ENCODE measurements at places on chromosomes 13 and 19.
A peak's percentile ranks its signal among the peaks of the same experiment; 100 is the strongest.

GRCh38 chr19:14328406-14328805 is 52.8 kb upstream of the ADGRE5 start:
- DNase-seq = no peak

DNA sequence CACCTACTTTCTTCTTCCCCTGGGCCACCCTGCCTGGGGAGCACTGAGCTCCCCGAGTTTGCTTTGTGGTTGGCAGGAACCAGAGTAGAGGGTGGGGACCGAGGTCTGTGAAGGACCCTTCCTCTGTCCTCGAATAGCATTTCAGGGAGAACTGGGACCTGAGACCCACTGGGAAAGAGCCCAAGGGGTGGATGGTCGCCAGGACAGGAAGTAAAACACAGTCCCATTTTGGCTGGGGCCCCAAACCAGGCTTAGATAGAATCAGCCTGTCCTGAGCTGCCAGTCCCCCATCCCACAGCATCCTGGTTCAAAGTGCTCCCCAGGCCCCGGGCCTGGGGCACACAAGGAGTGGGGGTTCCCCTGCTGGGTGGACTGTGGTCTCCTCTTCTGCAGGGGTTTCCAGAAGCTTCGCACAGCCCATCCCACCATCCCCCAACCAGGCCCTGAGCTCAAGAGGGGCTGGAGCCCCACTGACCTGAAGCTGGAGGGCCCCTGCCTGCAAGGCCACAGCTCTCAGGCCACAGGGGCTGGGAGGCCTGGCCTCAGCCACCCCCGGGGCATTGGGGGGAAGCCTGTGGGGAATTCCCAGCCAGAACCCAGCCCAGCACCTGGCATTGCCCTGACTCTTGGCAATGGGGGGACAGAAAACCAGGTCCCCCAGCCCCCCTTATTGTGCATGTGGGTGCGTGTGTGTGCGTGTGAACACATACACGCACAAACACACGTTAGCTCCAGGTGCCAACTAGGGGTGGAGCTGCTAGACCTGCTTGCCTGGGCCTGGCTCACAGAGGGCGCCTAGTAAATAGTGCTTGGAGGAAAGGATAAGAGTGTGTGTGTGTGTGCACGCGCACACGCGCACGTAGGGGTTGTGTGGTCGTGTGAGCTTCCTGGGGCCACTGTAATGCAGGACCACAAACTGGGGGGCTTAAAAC is 995 bp upstream of the MKNK2 start:
- DNase-seq = no peak

DNA sequence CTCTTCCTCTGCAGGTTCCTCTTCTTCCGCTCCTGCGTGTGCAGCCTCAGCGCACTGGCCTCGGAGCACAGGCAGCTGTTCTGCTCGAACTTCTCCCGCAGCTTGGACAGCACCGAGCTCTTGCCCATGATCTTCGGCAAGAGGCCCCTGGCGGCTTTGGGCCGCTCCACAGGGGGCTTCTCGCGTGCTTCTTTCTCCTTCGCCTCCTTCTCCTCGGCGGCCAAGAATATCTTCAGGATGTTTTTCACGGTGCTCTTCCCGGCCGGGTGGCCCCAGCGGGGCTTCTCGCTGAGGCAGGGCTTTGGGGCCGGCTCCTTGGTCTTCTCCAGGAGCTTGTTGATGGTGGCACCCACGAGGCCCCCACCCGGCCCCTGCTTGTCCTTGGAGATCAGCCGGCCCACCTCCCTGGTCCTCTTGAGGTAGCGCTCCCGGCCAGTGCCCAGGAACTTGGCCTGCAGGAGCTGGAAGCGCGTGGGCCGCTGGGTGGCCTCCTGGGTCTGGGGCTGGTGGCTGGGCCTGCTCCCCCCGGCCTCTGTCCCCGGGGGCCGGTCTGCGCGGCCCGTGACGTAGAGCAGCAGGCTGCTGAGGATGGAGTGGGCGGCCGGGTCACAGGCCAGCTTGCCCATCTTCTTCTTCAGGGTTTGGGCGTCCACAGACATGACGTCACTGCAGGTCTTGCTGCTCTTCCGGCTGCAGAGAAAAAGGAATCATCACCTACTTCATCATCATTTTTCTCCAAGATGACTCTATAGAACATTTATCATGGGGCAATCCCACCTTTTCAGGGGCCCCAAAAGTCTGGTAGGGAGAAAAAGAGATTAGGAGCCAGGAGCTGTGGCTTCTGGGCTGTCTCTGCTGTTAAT is 43.8 kb upstream of the GRTP1 start:
- DNase-seq = no peak

DNA sequence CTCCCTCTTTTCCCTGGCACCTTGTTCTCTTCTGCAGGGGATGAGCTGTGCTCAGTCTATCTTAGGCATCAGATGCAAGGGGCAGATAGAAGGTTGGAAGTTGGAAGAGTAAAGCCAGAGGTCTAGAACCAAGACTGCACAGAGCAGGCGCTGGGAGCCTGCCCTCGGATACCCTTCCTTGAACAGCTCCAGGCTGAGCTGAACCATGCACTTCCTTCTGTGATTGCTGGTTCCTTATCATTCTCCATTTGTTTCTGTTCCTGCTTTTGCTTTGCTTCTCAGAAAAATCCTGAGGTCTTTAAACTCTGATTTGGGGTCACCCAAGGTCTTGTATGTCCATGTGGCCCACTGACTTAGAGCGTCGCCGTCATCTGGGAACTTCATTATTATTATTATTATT is 36.3 kb downstream of the ARHGEF18 start:
- no peak for DNase-seq

DNA sequence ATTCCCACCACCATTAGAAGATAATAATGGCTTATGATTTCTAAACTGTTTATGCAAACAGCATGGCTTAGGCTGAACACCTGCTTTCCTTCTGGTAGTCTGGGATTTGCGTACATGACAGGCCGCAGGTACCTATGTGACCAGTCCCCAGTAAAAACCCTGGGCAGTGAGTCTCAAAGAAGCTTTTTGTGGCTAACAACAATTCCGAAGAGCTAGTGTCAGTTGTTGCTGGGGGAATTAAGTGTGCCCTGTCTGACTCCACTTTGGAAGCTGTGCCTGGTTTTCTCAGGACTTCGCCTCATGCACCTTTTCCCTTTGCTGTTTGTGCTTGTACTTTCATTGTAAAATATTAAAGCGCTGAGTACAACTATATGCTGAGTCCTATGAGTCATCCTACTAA is 250.2 kb upstream of the MIR17HG start:
- DNase-seq = no peak

GRCh38 chr13:71144883-71145282 is 722.1 kb downstream of the DACH1 start:
- DNase-seq = no peak

DNA sequence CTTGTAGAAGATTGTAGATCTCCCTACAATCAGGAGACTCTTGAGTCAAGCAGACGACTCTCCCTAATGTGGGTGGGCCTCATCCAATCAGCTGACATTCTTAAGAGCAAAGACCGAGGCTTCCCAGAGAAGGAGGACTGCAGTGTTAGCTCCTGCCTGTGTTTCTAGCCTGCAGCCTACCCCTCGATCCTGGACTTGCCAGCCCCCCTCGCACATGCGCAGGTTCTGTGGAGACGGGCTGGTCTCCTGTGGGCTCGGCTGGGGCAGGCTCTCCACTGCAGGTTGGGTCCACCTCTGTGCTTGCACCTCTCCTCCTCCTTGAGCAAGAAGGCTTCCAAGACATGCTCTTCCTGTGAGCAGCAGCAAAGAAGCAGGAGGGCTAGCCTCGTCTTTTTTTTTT is 185.2 kb upstream of the SOX1 start:
- DNase-seq = no peak

GRCh38 chr13:60211548-60211947 is 47.8 kb upstream of the DIAPH3 start:
- no peak for DNase-seq

DNA sequence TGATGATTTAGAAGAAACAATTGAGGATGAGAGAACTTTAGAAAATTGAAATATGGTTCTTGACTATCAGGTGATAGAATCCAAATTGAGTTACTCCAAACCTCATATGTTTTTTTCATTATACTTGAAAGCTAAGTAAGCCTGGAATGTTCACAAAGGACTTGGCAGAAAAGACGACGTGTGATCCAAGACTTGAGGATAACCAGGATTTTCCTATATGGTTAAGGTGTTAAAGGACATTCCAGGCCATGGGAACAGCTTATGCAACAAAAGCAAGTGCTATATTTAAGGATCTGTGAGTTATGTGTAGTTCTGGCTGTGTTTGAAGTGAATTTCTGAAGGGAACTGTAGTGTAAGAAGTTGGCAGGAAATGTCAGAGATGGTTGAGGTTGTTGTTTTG is 52.5 kb downstream of the SLITRK1 start:
- DNase-seq = no peak

DNA sequence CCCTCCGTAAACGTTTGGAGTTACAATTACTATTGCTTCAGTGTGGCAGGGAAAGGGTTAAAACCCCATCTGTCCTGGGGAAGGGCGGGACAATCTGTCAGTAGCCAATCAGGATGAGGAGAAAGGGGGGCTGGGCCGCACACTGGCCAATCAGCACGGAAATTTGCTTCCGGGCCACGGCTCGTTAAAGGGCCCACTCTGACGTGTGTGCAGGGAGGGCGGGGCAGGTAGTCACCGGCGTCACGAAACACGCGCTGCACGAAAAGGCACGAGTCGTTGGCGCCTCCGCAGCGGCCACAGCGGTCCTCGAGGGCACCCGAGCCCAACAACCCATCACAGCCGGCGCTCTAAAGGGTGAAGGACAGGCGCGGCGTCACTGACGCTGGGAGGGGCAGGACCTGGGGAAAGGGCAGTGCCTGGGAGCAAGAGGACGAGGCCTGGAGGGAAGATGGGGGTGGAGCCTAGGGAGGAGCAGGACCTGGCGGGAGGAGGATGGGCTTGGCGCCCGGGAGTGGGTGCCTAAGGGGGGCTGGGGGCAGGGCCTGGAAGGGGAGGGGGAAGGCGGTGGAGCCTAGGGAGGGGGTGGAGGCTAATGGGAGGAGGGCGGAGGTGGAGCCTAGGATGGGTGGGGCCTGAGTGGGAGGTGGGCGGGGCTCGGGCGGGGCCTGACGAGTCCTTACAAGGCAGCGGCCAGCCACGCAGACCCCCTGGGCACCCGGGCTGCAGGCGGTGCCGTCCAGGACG is 4.9 kb downstream of the ADAMTSL5 start:
- peak; percentile 85 for DNase-seq

GRCh38 chr13:50130123-50130946 is 115.1 kb downstream of the KCNRG start:
- no peak for DNase-seq

- no peak for DNase-seq
Observed at GRCh38 chr13:80633251-80633650, 292.3 kb upstream of the SPRY2 start.

- no peak for DNase-seq
Observed at GRCh38 chr13:54445453-54445852, 1416.8 kb downstream of the OLFM4 start.

GRCh38 chr13:28058866-28059613 is 41.3 kb downstream of the FLT3 start:
- DNase-seq = peak; percentile 39

GRCh38 chr13:19074519-19074918 is 107.1 kb downstream of the TUBA3C start:
- DNase-seq = no peak

- no peak for DNase-seq
Observed at GRCh38 chr13:92804926-92805325, 421.7 kb upstream of the GPC6 start.

DNA sequence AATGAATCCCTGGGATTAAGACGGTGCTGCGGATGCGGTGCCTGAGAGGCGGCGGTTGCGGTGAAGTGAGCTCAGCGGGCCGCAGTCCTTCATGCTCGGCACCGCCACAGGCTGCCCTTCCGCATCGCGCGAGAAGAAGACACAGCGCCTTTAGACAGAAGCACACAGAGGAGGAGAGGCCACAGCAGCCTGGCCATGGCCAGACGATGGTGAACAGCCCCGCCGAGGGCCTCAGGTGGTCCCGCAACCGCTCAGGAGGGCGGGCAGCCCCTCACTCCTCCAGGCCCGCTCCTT is 459.2 kb downstream of the MYO16 start:
- no peak for DNase-seq

DNA sequence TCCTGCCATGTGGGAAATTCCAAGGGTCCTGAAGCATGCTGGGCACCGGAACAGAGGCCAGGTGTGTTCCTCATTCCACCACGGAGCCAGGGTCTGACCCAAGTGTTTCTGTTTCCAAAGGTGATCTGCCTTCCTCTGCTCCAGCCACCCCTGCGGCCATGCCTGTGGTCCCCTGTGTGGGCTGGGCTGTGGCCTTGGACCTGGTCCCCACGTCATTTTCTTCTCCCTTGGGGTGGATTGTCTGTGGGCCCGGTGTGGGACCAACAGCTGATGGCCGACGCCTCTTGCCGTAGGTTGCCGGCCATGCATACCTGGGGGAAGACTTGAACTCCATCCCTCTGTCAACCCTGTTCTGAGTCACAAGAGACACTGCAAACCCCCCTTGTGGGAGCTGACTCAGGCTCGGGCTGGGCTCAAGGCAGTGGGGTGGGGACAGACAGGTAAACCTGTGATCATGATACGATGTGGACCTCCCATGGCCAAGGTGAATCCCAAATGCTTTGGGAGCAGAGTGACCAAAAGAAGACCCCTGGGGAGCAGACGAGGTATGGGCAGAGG is 35.0 kb downstream of the ATP11A start:
- no peak for DNase-seq

- DNase-seq = no peak
Observed at GRCh38 chr13:67148161-67148571, 82.0 kb downstream of the PCDH9 start.

DNA sequence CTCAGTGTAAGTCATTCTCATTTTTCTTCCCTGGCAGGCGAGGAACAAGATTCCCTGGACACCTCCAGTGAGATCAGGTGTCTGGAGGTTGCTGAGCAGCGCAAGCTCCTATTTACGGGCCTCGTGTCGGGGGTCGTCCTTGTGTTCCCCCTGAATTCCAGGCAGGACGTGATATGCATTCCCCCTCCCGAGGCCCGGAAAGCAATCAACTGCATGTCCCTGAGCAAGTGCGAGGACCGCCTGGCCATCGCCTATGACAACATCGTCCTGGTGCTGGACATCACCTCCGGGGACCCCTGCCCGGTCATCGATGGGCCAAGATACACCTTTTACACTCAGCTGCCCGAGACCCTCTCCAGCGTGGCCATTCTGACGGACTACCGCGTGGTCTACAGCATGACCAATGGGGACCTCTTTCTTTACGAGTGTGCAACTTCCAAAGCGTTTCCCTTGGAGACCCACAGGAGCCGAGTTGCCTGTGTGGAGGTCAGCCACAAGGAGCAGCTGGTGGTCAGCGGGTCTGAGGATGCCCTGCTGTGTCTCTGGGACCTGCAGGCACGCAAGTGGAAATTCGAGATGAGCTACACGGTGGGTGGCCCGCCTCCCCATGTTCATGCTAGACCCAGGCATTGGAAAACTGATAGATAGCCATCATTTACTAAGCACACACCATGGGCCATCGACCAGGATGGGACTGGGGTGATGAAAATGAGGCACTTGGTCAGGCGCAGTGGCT is 21.5 kb upstream of the SIN3B start:
- no peak for DNase-seq

GRCh38 chr19:29086646-29087045 is 126.3 kb downstream of the UQCRFS1 start:
- no peak for DNase-seq

DNA sequence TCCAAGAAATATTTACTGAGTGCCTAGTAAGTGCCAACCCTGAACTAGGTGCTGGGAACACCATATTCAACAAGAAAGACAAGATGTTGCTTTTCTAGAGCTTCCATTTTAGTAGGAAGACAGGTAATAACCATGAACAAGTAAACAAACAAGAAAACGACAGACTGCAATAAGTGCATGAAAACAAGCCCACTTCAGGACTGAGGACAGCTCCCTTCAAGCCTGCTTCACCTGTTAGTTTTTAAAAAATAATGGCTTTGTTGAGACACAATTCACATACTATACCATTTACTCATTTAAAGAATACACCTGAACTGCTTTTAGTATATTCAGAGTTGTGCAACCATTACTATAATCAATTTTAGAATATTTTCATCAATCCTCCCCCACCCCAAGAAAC is 30.4 kb downstream of the CYP4F22 start:
- no peak for DNase-seq
